ENCODE measurements at places on chromosomes 3 and 15.

DNA sequence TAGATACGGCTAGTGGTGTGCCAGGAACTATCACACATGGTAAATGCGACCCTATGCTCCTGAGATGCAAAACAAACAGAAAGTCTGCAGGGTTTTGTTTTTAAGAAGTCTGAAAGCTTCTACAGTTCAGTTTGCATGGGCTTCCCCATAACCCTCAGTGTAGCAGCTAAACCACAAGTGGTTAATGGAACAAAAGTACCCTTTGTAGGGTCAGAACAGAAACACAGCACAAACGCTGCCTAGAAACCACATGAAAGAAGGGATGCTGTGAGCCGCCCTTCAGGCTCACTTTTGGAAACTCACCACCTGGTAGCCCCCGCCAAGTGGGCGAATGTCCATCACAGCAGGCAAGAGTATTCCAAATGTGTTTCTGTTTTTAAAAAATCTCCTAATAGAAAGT is 46.2 kb downstream of the CTDSPL start:
- DNase-seq = no peak

- DNase-seq = no peak
These were observed 13.2 kb downstream of the LINS1 start for GRCh38 chr15:100588638-100589242.

GRCh38 chr15:86555939-86556338 is 476.3 kb downstream of the AGBL1 start:
- no peak for DNase-seq

DNA sequence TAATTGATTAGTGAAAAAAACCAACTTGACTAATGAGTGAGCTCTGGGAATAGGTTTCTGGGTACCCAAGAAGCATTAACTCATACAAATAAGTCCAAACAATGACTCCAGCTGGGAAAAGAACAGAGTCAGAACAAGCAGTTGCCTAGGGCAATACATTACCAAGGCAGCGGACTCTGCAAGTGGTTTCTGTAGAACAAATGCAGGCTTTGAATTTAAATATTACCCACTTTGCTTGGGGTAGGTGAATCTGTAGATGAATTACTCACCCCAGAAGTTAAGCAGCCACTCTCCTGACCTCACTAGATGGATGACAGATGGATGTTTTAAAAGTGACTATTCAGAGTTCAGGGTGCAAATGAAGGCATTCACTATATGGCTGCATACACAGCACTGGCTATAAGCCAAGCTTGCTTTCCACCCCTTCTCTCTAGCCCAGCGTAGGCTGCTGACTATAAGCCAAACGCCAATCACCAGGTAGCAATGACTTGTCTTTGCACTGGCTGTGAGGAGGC is 73.1 kb upstream of the BHLHE40 start:
- no peak for DNase-seq

DNA sequence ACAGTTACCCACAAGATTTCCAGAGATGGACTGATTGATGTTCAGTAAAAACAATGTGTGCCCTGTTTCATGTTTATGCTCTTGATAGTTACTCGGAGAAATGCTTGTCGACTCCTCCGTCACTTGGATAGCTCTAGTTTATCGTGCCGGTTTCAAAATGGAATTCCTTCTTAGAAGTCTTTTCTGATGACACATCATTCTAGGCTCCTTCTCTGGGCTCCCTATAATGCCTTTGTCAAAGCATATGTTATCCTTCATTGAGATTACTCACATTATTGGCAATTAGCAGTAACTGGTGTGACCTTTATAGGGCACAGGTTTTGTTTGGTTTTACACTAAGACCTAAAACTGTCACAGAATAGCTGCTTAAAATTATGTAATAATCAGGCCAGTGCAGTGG is 201.8 kb downstream of the CNTN6 start:
- DNase-seq = no peak
